ENCODE measurements at places on chromosomes 6 and 20. TPM values are rescaled to one million over a fixed set of nuclear protein-coding genes. Genes with fewer than 3 reads are reported as not detected.

GRCh38 chr6:168452685-168453377 is 11.8 kb downstream of the SMOC2 start:
- H3K27me3 ChIP-seq, result peaks cover 13% of the 10 kb centered on the region
- H3K36me3 ChIP-seq, result no peaks in the 10 kb centered on the region
- H3K4me1 ChIP-seq, result no peaks in the 10 kb centered on the region
- DNase-seq, result no peak

GRCh38 chr20:11970243-11970836 is 52.6 kb downstream of the BTBD3 start:
- H3K4me1 ChIP-seq, result no peaks in the 10 kb centered on the region
- no peaks in the 10 kb centered on the region for H3K27me3 ChIP-seq
- H3K27ac ChIP-seq, result no peak overlapping the region

DNA sequence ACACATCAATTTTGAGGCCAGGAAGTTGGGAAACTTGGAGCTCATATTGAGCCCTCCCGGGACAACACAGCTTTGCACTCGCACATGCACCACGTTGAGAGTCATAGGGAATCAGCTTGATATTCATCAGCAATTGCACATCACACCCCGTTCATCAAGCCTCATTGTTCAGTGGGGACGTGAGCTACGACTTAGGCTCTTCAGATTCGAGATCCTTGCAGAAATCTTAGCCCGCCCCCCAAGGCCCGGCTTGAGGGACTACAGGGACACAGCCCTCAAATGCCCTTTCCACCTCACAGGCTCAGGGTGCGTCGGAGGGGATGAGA is 93.0 kb upstream of the MAFB start:
- H3K36me3 ChIP-seq, result no peaks in the 10 kb centered on the region
- H3K27me3 ChIP-seq, result peaks cover 5% of the 10 kb centered on the region
- no peak for DNase-seq
- H3K27ac ChIP-seq, result no peak overlapping the region
- H3K4me3 ChIP-seq, result no peak overlapping the region
- no peaks in the 10 kb centered on the region for H3K4me1 ChIP-seq

GRCh38 chr20:1918491-1919165 is 23.4 kb downstream of the SIRPA start:
- H3K27me3 ChIP-seq, result no peaks in the 10 kb centered on the region
- no peak overlapping the region for H3K27ac ChIP-seq
- no peak for DNase-seq

- no peaks in the 10 kb centered on the region for H3K36me3 ChIP-seq
- H3K27me3 ChIP-seq, result no peaks in the 10 kb centered on the region
- peaks cover 17% of the 10 kb centered on the region for H3K4me1 ChIP-seq
- no peak overlapping the region for H3K4me3 ChIP-seq
- no peak for DNase-seq
Measured at GRCh38 chr20:49987015-49987867, 4.5 kb downstream of the SNAI1 start.

The XKR7 gene
- not detected for total RNA-seq

Measured in activated CD8-positive, alpha-beta T cell treated with anti-CD3 and anti-CD28 coated beads for 36 hours (primary cell).